ENCODE measurements at places on chromosomes 3 and 15.
A peak's percentile ranks its signal among the peaks of the same experiment; 100 is the strongest.

GRCh38 chr3:69922521-69923000, 77.0 kb upstream of the SAMMSON start:
- no peak for DNase-seq

GRCh38 chr3:50340448-50341329, at the start of gene RASSF1:
Gene RASSF1 (minus strand): TSS chr3:50340836. CDS start chr3:50340805, 31 bp downstream.
- DNase-seq = no peak

DNA sequence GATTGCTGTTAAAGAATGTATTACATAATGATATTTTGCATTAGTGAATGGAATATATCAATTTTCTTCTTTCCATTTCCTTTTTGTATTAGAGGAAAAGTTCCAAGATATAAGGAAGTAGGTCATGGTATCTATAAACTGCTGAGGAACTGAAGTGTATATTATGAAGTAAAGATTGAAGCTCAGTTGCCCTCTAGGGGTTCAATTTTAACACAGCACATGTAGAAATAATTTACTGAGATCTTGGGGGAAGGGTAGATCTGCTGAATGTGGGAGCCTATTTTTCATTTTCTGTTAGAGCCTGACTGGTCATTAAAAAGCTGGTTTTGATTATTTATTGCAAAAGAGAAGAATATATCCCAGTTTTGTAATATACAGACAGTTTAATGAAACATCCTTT, 45.2 kb downstream of the CMC1 start:
- peak; percentile 11 for DNase-seq

- DNase-seq = no peak
Observed at GRCh38 chr3:114867835-114868503, 279.1 kb downstream of the ZBTB20 start.

DNA sequence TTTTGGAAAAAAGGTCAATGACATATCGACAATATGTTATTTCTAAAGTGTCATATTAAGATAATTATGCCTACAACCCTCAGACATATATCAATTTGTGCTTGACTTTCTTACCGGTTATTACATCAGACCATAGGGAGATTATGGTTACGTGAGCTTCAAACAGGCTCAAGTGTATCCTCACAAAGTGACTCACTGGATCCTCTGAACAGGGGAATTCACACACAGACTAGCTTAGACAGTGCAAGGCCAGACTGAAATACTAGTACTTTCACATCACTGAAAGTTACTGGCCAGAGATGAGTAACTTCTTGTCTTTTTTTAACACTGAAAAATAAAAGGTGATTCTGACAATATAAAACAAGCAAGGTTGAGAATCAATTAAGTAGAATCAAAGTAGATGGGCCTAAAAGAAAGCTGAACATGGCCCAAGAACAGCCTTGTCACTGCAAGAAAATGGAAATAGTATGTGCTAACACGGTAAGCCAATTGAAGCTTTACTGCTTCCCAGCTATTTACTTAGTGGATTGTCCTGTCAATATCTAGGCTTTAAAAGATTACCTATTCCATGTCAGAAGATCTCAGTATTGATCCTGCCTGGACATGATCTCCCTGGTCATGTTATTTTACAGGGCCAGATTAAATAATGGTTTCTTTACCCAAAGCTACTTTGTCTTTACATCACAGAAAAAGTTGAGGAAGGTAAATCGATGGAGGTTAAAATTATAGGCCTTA, 848.6 kb downstream of the ROBO1 start:
- no peak for DNase-seq

DNA sequence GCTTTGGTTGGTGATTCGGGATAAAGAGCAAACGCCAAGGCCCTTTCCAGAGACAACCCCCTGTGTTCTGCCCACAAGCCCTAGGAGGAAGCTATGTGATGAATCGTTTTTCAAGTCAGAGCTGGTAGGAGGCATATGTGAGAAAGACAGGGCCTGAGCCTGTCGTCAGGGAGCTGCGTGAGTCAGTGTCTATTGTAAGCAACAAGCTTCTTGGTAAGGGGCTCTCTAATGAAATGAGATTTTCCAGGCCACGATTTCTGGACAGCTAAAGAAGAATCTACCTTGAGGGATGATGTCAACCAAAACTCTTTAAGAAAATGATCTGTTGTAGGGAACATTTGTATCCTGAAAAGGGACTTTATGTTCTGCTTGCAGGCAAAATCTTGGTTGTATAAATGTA, 318.9 kb upstream of the IL12A start:
- DNase-seq = no peak

GRCh38 chr3:43400167-43400566, 113.8 kb downstream of the SNRK start:
- DNase-seq = no peak

DNA sequence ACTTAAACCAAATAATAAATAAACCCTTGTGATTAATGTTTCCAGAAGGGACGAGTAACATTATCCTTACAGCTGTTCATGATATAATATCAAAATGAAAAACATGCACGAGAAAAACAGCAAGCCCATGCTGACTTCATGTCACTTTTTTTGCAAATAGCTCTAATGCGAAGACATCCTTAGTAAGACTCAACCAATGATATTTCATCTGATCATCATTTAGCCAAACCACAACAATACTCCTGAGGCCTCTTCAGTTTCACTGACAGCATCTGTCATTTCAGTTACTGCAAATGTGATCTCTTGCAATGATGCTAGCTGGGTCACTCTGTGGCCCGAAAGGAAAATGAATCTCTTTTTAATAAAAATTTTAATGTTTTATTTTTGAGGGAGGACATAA, 74.0 kb downstream of the POLR2M start:
- no peak for DNase-seq

DNA sequence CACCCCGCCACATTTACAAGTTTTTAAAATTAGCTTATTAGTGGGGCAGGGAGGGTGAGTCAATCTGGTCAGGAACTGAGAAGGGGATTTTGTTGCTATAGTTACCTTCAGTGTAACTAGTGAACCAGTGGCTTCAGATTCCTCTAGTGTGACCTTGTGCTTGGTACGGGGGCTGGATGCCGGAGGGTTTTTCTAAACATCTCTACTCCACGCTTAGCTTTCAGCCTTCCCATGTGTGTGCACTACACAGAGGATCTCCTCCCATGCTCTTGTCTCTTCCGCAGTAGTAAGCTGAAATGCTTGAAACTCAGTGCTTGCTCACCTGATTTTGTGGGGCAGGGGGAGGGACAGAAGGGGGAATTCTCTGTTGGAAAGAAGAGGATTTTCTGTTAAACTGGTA, 67.9 kb upstream of the AKAP13 start:
- no peak for DNase-seq

DNA sequence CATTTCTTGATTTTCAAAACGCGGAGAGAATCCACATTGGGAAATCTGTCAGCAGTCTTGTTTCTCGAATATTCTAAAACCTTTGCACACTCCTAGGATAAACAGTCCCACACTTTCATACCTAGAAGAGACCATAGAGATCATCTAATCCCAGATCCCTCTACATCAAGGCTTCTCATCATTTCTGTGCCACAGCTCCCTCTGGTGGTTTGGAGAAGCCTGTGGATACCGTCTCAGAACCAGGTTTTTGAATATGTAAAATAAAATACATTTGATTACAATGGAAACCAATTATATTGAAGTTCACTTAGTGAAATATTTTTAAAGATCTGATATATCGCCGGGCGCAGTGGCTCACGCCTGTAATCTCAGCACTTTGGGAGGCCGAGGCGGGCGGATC, 211.9 kb upstream of the GOLGA6L4 start:
- DNase-seq = no peak

DNA sequence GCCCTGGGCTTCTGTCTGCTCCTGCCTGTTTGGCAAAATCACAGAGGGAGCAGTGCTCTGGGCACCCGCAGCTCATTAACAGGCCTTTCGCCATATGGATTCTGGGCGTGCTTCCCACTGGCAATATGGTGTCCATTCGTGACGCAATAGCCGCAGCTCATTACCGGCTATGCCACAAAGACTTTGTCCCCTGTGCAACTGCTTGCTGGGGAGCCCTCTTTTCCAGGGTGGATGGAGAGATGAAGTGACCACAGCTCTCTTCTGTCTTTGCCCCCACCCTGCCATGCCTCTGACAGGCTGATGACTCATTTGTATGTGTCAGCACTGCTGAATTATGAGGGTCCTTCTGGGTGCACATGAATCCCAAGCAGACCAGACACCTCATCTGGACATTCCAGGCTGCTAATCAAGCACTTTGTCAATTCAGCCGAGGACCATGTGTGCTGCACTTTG, 214.3 kb upstream of the FEZF2 start:
- DNase-seq = no peak

GRCh38 chr15:76073554-76073953, 13.8 kb downstream of the TMEM266 start:
- no peak for DNase-seq

- DNase-seq = no peak
Observed at GRCh38 chr3:137766041-137766875, 2.1 kb downstream of the SOX14 start.

- DNase-seq = no peak
Observed at GRCh38 chr3:170102431-170102830, 64.6 kb downstream of the GPR160 start.

GRCh38 chr15:98853617-98854420, 153.8 kb downstream of the PGPEP1L start:
- DNase-seq = peak; percentile 21

- DNase-seq = peak; percentile 2
Observed at GRCh38 chr3:7764115-7764514, 737.5 kb upstream of the LMCD1 start.
